GM12878 (cell line): ENCODE measurements at places on chromosomes 12 and 14.

DNA sequence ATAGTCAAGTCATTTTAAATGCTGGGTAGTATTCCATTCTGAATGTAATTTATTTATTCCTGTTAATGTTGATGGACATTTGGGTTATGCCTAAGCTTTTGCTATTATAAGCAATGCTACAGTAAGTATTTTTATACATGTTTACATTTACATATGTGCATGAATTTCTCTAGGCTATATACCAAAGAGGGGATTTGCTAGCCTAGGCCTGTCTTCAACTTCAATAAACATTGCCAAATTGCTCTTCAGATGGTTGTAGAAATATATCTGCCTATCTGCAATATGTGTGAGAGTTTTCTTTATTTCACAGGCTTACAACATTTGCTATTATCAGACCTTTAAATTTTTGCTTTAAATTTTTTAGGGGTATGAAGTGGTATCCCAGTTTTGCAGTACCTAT, 87.0 kb downstream of the MIPOL1 start:
- DNase-seq, result no peak

- no peak for DNase-seq
Observed at GRCh38 chr12:109739747-109740693, 26.4 kb downstream of the FAM222A start.

DNA sequence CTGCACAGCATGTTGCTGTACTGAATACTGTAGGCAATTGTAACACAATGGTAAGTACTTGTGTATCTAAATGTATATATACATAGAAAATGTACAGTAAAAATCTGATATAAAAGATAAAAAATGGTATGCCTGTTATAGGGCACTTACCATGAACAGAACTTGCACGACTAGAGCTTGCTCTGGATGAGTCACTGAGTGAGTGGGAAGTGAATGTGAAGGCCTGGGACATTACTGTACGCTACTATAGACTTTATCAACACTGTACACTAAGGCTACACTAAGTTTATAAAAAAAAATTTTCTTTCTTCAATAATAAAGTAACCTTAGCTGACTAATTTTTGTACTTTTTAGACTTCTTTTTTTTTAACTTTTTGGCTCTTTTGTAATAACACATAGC, 24.2 kb upstream of the NEDD1 start:
- DNase-seq, result no peak

DNA sequence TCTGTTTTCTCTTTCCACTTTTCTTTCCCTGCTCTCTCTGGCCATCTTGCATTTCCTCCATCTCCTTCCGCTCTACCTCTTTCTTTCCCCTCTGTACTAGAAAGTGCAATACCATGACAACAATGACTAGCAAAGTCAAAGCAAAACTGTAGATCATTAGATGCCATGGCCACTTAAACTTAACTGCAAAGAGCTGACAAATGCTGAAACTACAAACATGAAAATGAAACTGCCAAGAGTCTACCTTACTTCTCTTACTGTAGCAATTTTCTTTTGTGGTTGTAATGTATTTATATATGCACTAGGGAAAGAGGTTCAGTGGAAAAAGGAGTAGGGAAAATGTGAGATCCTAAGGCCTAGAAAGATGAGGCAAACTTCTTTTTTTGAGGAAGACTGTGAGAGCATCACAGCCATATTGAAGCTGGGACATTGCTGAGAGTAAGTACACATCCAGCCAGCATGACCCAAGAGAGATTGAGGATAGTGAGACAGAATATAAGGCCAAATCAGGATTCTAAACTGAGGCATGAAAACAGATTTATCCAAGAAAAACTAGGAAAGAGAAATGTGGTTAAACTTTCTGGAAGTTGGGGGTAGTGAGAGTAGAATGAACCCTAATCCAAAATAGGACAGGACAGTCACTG, 276.6 kb upstream of the NAV3 start:
- DNase-seq, result peak; percentile 65

GRCh38 chr14:96851694-96852381, 54.7 kb downstream of the VRK1 start:
- no peak for DNase-seq

- peak; percentile 81 for DNase-seq
Observed at GRCh38 chr12:6632026-6632983, 3.5 kb downstream of the LPAR5 start.

DNA sequence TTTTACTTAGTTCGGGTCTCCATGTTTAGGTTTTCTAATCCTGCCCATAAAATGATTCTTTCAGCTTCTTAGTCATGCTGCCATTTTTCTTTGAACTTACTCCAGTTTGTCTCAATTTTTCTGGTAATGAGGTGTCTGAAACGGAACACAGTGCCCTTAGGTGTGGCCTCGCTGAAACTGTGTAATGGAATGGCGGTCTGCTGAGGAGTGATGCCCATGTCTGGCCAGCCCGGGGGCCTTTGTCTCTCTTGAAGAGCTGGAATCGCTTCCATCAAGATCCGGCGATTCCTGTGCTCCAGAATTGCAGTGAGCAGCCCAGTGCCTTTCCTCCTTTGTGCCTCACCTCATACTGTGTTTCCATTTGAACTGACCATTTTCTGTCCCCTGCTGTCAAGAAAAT, 112.5 kb downstream of the FBXL14 start:
- no peak for DNase-seq

DNA sequence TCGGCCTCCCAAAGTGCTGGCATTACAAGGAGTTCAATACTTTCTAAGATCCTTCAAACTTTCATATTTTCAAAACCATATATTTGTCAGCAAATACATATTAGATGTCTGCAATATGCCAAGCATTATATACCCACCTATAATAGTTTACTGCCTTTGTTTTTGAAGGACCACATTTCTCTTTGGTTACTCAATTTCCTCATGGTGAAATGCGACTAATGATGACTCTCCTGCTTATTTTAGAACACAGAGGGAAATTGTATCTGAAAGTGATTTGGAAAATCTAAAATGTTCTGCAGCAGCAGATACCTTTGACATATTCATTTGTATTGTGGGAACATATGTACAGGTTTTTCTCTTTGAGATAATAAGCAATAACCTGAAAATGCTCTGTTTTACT, 2.7 kb upstream of the CNTN1 start:
- DNase-seq, result no peak

DNA sequence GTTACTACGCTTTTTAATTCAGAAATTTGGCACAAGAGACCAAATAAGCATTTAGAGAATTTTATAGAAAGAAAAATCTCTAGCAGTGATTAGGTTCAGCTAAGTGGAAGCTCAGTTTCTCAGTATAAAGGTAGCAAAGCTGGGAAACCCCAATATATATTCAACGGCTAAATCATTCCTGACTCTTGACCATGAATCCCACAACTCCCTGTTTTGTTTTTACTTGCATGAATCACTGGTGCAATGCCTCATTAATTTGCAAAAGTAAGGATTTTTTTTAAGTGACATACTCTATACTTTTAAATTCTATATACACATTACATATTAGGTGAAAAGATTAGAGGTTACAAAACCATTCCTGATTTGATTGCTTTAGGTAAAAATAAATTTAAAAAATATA, 74.3 kb upstream of the PLEKHG7 start:
- no peak for DNase-seq

DNA sequence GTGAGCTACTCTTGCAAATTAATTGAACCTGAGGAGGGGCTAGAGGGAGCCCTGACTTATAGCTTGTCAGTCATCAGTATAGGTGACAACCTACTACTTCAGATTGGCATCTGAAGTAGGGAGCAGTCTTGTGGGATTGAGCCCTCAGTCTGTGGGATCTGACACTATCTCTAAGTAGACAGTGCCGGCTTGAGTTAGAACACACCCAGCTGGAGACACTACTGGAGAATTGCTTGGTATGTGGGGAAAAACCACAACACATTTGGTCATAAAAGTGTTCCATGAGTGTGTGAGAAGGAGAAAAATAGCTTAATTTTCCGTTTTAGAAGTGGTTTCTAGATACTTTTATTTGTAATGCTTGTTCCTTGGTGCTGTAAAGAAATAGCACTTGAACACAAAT, 30.5 kb upstream of the DDHD1 start:
- no peak for DNase-seq

GRCh38 chr12:41367726-41368405, 179.7 kb downstream of the PDZRN4 start:
- no peak for DNase-seq

GRCh38 chr12:113242560-113242959, 21.3 kb downstream of the TPCN1 start:
- DNase-seq, result no peak

DNA sequence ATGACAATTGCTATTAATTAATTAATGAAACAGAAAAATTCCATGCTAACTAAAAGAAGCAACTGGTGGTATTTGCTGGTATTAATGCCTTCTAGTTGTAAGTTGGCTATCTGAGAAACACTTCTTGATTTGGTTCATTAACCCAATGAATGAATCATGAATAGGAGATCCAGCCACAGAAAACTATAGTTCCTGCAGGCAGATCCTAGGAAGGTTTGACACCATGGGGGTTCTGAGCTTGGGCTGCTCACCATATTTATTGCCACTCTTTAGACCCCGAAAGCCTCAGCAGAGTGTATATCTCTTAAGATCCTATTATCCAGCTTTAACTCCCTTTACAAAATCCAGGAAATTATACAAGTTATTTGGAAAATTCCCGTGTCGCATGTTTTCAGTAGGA, 81.4 kb upstream of the REP15 start:
- no peak for DNase-seq

DNA sequence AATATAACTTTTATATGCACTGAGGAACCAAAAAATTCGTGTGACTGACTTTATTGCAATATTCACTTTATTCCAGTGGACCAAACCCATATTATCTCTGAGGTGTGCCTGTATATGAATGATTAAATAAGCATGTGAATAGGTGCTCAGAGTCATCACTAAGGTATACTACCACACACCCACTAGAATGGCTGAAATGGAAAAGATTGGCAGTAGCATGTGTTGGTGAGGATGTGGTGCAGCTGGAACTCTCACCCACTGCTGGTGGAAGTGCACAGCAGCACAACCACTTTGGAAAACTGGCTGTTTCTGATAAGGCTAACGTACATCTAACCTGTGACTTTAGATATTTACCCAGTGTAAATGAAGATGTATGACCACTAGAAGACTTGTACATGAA, 36.8 kb downstream of the GOLGA5 start:
- no peak for DNase-seq

- no peak for DNase-seq
Observed at GRCh38 chr12:12047682-12048081, 23.1 kb upstream of the BCL2L14 start.

- no peak for DNase-seq
Observed at GRCh38 chr12:116459011-116459875, 99.9 kb upstream of the MAP1LC3B2 start.

DNA sequence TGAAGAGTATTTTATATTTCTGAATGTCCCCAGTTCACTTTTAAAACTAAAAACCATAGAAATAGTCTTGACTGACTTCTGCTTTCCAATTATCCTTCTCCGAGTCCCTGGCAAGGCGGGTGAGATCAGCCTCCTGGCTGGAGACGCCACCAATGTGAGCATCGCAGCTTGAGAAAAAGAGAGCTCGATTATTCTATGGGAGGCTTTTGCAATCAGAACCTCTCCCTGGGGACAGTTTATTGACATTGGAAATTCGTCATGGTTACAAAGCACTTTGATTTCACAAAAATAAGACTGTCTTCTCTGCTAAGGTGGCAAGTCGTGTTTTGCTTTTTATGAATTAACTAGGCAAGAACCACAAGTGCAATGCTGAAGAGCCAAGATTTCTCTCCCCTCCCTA, 23.6 kb upstream of the GPHB5 start:
- DNase-seq, result no peak

- no peak for DNase-seq
Observed at GRCh38 chr14:61222388-61222787, 58.8 kb downstream of the TMEM30B start.

DNA sequence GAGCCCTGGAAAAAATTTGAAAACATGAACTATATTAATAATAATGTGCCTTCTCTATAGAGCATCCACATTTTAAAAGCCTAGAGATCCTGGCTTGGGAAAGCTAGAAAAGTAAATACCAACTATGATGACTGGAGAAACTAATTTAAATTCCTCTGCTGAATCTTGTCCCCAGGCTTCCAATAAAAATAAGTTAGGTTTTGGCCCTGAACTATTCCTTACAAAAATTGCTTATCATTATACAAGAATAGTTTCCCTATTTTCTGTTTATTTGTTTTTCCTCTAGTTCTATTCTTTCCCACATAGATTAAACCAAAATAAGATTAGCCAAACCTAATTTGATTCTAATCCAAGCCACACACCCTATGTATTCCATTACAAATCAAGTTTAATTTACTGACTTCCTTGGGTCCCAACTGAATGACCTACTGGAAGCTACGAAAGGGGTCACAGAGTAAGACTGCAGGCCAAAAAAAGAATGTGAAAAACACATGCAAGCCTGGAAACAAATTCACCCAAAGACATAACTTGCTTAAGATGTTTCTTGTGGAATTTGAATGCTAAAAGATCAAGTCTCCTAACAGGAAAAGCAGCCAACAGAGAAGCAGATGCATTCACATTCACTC, 133.0 kb downstream of the PAWR start:
- no peak for DNase-seq

DNA sequence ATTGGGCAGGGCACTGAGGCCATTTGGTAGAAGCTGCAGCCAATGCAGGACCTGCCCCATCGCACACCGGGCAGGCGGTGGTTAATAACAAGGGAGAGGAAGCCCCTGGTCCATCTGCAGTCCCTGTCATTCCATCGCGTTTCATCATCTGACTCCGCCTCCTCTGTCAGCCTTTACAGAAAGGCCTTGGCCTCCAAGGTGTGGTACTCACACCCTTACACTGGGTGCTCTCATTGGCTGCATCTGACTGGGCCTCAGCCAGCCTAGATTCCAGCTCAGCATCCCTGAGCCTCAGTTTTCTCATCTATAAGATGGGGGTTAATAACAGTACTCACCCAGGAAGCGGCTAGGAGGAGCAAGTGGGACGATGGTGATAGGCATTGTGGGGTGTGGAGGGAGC, 14.7 kb upstream of the HHIPL1 start:
- no peak for DNase-seq
